ENCODE measurements at places on chromosomes 13 and 19.

- no peak for DNase-seq
These were observed 968.8 kb downstream of the TUBA3C start for GRCh38 chr13:18212873-18213272.

DNA sequence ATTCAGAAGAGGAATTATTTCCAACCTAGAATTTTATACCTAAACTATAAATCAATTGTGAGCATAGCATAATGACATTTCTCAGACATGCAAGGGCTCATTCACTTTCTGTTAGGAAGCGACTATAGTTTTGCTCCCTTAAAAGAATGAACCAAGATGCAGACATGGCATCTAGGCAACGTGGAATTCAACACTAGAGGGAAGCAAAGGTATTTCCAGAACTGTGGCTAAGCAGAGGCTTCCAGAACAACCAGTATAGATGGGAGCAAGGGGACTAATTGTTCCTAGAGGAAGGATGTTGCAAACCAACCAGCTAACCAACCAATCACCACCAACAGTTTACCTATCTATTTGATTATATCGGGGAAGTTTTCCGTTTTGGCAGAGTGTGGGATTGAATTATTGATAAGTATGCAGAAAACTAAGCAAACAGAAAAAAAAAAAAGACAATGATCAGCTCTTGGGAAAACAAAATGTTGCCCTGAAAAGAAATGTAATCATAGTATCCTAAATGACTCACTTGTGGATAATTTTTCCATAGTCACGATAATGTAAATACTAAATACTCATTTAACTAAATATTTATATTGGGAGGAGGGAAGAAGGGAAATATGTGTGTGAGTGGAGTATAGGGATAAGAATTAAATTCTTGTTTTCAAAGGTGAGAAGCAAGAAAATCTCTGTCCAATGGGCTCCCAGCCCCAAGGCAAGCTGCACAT is 21.1 kb downstream of the ARL11 start:
- no peak for DNase-seq

DNA sequence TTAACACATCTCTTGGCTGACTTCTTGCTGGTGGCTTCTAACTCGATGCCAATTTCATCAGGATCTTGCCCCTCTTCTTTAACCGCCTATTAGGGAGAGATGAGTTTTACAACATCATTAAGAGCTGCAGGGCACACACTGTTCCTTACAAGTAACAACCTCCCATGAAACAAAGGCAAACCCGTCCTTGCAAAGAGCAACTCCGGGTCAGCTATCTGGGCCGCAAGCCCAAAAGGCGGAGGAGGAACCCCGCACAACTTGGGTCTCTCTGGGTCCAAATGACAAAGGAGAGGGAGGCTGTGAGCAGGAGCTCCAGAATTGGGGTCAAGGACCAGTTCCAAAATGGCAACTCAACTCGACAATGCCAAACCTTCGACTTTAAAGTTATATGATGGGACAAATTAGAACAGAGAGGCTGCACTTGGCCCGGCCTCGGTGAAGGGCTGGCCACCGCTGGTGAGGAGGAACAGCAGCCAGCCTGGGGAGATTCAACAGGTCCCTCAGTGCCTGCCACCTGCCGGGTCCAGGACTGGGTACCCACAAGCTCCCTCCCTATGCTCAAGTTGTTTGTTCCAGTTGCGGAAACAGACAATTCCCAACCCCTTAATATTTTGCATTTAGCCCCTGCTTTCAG is 1.1 kb downstream of the SAFB2 start:
- no peak for DNase-seq

- no peak for DNase-seq
These were observed 122.4 kb downstream of the AKAP11 start for GRCh38 chr13:42394361-42394708.

- DNase-seq: no peak
These were observed 261.0 kb downstream of the GPC5 start for GRCh38 chr13:91659256-91660075.

GRCh38 chr13:40874138-40874779 is 84.8 kb downstream of the SLC25A15 start:
- no peak for DNase-seq

All from esophagus squamous epithelium (tissue), 5 donors.